ENCODE measurements at places on chromosomes 16 and 17. TPM values are rescaled to one million over a fixed set of nuclear protein-coding genes. Genes with fewer than 3 reads are reported as not detected.

DNA sequence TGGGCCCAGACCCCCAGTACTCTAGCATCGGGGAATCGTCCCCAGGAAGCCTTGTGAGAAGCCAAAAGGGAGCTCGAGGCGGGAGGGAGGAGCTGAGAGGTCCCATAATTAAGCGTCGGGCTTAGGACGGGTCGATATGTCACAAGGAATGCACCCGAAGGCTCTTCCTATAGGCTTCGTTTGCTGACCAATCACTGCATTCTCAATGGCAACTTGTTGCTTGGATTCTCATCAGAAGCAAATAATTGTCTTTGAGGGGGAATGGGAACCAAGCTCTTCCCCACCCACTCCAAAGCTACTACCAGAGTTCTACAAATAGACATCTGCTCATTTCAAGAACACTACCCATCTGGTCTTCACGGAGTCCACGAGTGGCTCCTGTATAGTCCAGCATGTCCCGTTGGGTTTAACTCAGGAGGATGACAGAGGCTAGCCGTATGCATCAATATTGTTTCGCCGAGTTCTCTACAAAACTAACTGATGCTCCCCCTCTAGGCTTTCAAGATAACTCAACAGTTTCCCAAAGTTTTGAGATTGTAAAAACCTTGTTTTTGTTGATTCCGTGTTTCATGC lies 628 bp upstream of the BLMH start:
- peak; percentile 40 for DNase-seq

DNA sequence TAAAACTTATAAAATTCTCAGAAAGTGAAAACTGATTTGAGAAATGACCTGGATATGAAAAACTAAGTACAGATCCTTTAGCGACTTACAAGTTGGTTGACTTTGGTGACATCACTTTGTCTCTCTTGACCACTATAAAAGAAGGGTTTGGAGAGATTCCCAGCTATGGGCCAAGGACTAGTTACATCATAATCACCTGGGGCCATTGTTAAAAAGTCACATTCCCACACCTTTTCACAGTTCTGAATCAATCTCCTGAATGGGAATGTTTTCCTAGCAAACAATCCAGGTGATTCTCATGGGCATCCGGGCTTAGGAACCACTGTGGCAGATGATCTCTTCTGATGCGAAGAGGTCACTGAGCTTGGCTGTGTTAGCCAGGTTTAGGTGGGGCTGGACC lies 620 bp upstream of the VWA3A start:
- no peak for DNase-seq

DNA sequence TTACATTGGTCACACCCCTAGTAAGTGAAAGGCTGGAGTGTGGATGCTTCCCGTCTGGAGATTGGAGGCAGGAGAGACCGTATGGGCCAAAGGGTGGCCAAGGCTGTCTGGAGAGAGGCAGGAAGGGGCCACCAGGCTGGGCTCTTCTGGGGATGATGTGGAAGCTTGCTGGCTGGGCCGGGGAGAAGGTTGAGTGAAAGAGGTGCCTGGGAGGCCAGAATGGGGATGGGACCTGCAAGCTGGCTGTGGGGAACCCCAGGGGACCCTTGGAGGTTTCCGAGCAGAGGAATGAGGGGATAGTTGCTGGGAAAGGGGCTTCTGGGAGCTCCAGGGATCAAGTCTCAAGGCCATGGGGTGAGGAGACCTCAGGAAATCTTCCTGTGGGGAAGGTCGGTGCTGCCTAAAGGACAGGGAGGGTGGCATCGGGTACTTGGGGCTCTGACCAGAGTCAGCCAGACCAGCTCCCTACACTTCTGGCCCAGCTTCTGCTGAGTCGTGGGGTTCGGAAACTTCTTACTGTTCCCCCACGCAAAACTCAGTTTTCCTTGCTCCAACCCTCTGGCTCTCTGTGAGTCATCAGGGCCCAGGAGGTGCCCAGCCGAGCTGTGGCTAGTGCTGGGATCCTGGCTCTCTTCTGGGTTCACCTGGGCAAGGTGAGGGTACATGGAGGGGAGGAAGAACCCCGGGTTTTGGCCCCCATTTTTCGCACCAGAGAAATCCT lies 3.1 kb downstream of the MRC2 start:
- no peak for DNase-seq

- no peak for DNase-seq
Observed at GRCh38 chr16:57681950-57682728, 12.5 kb upstream of the DRC7 start.

DNA sequence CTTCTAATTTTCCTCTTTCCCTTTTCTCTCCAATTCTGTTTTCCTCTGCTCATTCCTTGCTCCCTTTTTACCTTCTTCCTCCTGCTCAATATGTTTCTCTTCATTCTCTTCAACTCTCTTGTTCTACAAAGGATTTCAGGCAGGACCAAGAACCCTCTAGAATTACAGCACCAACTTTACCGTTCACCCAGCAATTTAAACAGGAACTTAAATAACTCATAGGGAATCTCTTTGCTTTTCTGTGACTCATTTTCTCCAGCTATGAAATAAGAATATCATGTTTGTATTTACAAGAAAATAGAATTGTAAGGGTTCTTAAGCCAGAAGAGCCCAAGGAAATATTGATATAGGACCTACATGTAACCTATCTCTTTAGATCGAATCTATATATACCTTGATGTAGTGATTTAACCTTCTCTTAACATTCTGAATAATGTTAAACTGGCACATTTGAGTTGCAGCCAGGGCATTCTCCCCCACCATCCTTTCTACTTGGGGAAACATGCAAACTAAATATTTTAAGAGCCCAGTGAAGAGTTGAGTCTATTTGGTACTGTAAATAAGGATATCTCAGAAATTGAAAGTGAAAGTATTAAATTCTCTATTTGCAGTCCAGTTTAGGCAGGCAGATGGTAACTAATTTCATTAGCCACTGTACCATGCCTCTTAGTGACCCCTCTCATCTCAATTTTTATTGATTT lies 137.0 kb downstream of the ANKFN1 start:
- no peak for DNase-seq

DNA sequence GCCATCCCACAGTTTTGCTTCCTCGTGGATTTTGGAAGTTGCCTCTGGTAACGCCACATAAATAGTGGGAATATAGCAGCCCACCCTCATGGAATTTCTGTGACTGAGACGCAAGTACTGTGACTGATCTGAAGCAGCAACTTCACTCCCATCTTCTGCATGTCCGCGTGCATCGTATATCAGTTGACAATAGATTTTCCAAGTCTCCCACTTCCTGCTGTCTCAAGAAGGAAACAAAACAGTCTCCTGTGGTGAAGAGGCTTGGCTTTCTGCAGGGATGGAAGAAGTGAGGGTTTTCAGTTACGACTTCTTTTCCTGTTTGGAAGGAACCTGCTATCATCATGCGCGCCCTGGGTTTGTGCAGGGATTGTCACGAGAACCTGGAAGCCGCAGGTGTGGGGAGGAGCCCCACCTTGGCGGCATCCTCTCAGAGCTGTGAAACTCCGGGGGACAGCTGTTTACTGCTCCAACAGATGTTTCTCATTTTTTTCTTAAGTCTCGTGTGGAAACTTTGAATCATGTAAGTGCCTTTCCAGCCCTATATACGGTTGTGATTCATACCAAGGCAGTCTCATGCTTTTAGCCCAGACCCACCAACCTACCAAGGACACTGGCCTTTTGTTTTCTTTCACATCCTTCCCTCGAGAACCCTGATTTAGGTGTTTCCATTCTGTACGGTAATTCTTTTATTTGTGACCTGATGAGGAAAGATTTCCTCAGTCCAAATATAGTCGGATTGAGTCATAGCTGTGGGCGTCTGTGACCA lies 57.5 kb downstream of the WIPI1 start:
- DNase-seq, result no peak

GRCh38 chr16:15979801-15980200 lies 30.4 kb downstream of the ABCC1 start:
- no peak for DNase-seq

SLC52A1 gene
- not detected for total RNA-seq

TP53TG3F gene
- not detected for total RNA-seq

Data from G401 (cell line).